Tibial nerve (tissue), 4 donors: ENCODE measurements at places on chromosomes 2 and 18.

- DNase-seq: no peak
Measured at GRCh38 chr2:197332641-197333040, 22.1 kb upstream of the ANKRD44 start.

DNA sequence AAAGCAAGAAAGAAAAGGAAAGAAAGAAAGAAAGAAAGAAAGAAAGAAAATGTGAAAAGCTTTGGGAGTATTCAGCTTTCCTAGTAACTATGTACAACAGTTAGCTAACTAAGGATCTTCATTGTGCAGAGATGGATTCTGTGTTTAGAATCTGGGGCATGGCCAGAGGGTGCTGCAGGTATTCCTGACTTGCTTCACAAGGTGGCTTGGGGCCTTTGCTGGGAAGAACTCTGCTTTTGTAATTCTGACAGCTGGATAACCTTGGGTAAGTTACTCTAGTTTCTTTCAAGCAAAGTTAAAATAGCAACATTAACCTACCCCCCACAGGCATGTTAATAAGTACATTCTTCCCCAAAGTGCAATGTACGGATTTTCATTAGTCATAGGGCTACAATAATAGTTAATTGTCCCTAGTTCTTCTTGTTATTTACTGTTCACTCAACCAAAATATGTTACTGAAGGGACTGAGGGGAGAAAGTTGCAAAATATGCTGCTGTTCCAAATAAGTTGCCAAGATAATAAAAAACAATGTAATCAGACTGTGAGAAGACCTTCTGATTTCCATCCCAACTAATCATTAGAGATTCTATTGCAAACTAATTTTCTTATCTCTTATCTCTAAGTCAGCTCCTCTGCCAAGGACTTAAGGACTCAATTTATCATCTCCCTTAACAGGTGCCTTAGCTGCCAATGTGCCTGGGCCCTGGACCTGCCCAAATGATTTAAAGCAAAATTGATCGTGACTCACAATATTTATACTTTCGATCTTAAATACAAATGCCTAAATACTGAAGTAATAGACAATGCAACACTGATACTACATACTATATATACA lies 50.3 kb downstream of the SERPINB8 start:
- DNase-seq: no peak

- DNase-seq: no peak
Measured at GRCh38 chr2:240278661-240279060, 138.2 kb upstream of the OTOS start.

- DNase-seq: no peak
Measured at GRCh38 chr2:216974321-216975302, 114.7 kb upstream of the TNP1 start.

DNA sequence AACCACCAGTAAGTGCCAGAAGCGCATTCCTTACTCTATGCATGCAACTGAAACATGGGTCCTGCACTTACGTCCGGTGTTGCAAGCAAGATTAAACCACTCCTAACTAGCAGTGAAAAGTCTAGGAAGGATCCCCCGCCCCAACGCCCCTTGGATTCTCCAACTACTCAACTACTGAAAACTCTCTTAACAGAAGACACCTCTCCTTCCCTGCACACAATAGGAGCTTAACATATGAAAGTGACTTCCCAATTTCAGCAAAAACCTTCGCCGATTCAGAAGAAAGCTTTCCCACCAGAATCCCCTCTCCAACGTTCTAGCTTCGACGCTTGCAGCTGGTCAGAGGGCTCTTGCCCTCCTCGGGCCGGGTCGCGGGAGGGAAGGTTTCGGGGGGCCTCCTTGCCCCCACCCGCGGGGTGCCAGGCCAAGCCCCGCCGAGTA lies 578 bp downstream of the IWS1 start:
- peak; percentile 14 for DNase-seq

DNA sequence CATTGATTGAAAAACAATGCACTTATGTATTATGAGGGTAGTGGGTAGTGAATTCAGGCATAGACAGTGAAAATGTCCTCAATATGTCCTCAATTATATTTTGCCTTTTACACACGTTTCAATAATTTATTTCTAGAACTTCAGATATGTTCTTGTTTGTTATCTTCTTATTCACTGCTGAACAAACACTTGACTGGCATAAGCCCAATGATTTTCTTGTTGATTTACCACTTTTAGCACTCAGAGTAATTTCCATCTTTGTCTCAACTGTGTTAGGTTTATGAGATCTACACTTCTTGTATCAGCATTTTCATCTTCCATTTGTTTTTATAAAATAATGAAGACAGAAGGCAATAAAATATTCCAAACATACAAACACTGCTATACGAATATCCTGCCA lies 61.8 kb upstream of the DCC start:
- DNase-seq: no peak

DNA sequence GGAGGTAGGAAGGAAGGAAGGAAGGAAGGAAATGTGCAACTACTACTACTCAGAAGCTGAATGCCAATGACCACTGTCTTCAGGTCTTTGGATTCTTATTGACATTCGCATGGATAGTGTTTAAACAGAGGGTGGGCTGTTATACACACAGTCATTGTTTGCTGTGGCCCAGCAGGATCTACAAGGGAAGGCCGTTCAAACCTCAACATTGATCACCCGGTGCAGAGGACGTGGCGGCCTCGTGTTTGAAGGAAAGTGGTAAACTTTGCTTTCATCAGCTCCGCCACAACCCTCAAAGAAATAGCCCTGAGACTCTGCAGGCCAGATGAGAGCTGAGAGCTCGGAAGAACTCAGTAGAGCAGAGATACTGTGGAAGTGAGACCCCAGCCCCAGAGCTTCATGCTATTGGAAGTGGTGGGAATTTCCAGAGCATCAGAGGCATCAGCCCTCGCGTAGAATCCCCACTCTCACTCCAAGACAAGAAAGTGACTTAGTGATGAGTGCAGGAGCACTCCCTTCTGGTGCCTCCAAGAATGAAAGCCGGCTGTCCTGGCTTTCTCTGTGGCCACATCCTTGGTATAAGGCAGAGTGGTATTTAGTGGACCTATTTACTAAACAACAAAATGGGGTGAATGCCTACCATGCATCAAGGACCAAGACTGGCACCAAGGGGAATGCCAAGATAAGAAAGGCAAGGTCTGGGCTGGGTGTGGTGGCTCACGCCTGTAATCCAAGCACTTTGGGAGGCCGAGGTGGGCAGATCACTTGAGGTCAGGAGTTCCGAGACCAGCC lies 10.1 kb upstream of the ROCK2 start:
- no peak for DNase-seq

GRCh38 chr2:197939787-197940186 lies 135.4 kb downstream of the PLCL1 start:
- DNase-seq: no peak

- DNase-seq: no peak
Measured at GRCh38 chr2:203549406-203549805, 14.3 kb upstream of the RAPH1 start.

GRCh38 chr2:111917106-111917505 lies 18.7 kb downstream of the MERTK start:
- DNase-seq: no peak

GRCh38 chr18:27948986-27949385 lies 227.9 kb downstream of the CDH2 start:
- no peak for DNase-seq
